ENCODE measurements at places on chromosomes 2 and 18. TPM values are rescaled to one million over a fixed set of nuclear protein-coding genes. Genes with fewer than 3 reads are reported as not detected.

DNA sequence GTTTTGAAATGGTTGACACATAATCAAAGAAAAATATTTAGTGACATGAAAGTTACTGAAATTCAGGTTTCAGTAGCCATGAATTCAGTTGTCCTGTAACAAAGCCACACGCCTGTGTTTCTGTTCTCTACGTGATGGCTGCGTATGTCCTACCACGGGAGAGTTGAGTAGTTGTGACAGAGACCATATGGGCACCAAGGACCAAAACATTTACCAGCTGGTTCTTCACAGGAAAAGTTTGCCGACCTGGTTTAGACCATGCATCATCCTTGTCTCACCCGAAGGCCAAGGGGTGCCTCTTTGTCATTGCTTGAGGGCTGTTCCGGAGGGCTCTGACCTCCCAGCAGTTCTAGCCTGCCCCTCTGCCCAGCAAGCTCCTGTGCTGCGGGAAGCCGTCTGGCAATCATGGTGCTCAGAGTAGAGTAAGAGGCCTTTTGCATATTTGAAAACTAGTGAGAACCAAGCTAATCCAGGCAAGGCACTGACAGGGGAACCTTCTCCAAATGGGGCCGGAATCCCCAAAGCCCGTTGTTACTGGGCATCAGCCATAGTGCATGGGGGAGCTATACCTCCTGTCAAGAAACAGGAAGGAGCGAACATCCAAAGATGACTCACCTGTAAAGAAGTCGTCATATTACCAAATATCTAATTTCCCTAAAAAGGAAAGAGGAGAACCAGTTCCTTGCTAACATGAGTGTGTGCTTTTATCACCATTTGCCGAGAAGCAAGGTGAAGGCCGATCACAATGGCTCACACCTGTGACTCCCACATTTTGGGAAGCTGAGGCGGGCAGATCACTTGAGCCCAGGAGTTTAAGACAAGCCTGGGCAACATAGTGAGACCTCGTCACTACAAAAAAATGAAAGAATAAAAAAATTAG is 92.6 kb upstream of the RAB12 start:
- DNase-seq: no peak

DNA sequence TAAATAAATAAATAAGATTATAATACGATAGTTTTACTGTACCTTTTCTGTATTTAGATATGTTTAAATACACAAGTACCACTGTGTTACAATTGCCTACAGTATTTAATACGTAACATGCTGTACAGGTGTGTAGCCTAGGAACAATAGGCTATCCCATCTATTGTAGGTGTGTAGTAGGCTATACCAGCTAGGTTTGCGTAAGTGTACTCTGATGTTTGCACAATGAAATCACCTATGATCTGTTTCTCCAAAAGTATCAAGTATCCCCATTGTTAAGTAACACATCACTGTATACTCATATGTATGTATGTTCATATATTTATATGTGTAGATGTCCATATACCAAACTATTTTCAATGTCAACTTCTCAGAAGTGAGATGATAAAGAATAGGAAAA is 118.2 kb upstream of the RND3 start:
- DNase-seq: no peak

- no peak for DNase-seq
These were observed 13.7 kb downstream of the MTERF4 start for GRCh38 chr2:241088376-241088775.

DNA sequence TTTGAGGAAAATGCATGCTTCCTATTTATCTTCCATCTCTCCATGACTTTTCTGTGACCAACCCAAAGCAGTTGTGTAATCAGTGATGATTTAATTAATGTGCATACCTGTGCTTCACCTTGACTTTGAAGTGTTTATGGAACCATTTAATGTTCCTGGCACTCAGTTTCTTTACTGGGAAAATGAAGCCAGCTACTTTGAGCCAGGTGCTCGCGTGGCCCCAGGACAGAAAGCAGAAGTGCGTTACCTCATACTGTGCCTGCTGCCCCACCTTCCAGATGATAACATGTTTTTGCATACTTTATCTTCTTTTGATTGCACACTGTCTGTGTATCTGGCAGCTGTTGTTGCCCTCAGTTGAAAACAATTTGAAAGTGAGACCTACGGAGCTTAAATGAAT is 61.3 kb downstream of the PMAIP1 start:
- DNase-seq: no peak

- no peak for DNase-seq
These were observed 147.0 kb downstream of the ESCO1 start for GRCh38 chr18:21453511-21453901.

GRCh38 chr2:60796573-60797509 is 40.8 kb downstream of the PAPOLG start:
- no peak for DNase-seq

- DNase-seq: no peak
These were observed 159.7 kb upstream of the LRRTM1 start for GRCh38 chr2:80464275-80464674.

The ELOA2 gene
- total RNA-seq: not detected

The FSIP2 gene
- 0.75 TPM for total RNA-seq

The PARD3B gene
- total RNA-seq: 6.6 TPM

The B3GNT7 gene
- 8.8 TPM for total RNA-seq
